Right cardiac atrium (tissue), 5 donors: ENCODE measurements at places on chromosomes 6 and 20. TPM values are rescaled to one million over a fixed set of nuclear protein-coding genes. Genes with fewer than 3 reads are reported as not detected.

DNA sequence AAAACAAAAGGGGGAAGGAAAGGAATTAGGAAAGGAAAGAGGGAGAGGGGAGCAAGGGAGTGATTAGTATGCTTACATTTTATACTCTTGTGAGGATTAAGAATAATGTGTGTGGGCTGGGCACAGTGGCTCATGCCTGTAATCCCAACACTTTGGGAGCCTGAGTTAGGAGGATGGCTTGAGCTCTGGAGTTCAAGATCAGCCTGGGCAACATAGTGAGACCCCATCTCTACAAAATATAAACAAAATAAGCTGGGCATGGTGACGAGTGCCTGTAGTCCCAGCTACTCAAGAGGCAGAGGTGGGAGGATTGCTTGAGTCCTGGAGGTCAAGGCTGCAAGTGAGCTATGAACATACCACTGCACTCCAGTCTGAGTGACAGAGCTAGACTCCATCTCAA, 47.0 kb downstream of the SHLD1 start:
- no peak for DNase-seq

The ZNF337 gene
- 6.3 TPM for polyA plus RNA-seq

DNA sequence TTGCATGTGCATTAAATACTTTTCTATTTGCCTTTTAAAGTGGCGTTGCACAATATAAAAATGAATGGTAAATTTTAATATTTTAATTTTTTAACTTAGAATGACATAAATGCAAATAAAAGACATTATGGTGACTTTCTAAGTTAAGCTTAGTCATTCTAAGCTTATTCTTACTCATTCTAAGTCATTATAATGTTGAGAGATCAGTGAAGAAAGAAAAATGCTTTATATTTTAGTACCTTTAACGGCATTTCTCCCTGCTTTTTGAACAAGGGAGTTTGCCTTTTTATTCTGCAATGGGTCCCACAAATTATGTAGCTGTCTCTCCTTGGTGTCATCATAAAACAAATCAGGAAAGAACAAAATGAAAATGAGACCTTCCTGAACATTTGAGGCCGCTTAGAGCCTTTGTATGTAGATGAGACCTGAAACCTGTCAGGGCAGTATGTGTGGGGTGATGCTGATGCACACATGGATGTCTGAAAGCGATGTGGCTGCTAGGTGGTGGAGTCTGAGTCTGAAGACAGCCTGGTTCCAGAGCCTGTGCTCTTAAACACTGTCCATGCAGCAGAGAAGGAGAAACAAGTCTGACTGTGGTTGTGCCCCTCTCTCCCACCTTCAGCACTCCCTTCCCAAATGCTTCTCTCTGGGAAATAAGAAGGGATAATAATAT, 158.0 kb downstream of the PHF3 start:
- no peak for DNase-seq

The CD83 gene
- polyA plus RNA-seq, result 1.8 TPM

- DNase-seq, result peak; percentile 18
Observed at GRCh38 chr6:7260291-7261031, 52.5 kb downstream of the SSR1 start.

DNA sequence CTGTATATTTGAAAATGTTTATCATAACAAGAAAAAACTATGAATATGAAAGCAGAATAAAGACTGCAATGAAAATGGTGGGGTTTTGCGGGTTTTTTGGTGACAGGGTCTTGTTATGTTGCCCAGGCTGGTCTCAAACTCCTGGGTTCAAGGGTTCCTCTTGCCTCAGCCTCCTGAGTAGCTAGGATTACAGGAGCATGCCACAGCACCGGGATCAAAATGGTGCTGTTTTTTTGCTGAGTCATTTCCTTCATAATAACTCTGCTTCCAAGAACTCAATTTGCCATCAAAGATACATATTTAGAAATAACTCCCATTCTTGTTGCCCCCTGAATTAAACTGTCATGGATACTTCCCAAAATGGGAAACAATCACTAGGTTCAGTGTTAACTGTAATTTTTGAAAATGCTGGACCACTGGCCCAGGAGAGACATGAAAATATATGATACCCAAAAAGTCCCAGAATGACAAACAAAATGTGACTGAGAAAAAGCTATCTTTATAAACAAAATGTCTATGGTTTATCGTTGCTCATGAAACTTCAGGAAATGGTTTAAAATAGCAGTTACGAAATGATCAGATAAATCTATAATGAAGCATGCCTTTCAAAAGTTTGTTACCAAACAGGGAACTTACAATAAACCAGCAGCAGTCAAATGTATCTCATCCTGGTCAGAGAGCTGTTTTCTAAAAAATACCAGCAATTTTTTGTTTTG, 32.2 kb downstream of the ILRUN start:
- DNase-seq, result no peak
